HFF-Myc (cell line): ENCODE measurements at places on chromosomes 16 and 17.

DNA sequence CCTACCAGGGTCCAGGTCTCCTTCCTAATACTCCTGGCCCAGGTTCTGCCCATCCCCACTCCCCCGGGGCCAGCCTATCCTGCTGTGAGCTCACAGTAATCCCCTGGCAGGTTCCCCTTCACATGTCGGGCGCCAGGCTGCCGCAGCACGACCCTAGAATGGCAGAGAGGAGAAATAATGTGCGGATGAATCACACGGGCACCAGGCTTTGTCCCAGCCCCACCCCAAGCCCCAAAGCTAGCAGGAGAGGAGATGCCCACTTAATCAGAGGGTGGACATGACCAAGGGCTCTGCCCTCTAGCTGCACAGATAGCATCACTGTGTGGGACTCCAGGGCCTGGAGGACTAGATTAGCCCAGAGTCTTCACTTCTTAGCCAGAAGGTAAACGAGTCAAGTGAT lies 39.5 kb downstream of the ST3GAL2 start:
- DNase-seq = no peak

DNA sequence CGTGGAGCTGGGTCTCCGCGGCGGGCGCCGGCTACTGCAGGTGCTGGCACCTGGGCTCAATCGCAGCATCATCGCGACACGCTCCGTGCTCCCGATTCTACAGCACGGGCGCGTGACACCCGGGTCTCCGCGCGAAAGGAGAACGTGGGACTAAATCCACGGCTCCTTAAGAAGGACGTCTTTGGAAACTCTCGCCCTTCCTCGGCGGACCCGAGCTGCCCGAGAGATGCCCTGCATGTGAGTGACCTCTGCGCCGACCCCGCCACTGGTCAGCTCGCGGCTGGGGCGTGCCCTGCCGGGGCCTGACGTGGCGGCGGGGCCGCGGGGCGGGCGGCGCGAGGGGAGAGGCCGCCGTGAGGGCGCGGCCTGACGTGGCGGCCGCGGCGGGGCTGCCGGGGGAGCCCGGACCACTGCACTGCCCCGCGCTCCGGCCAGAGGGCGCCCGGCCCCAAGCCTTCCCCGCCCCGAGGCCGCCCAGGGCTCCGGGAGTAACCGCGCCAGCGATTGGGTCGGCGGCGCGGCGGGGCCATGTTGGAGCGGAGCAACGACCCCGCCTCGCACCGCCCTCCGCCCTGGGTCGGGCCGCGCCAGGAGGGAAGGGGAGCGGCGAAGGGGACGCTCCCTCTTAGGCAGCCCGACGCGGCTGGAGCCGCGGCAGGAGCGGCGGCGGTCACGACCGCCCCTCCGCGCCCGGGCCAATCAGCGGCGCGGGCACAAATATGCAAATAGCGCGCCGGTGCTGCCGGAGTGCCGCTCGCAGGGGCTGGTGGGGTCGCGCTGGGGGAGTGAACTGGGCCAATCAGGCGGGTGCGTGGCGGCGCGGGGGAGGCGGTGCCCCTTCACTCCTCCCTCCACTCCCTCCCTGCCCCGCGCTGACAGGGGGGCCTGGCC lies 75.6 kb downstream of the CHD9 start:
- peak; percentile 61 for DNase-seq

DNA sequence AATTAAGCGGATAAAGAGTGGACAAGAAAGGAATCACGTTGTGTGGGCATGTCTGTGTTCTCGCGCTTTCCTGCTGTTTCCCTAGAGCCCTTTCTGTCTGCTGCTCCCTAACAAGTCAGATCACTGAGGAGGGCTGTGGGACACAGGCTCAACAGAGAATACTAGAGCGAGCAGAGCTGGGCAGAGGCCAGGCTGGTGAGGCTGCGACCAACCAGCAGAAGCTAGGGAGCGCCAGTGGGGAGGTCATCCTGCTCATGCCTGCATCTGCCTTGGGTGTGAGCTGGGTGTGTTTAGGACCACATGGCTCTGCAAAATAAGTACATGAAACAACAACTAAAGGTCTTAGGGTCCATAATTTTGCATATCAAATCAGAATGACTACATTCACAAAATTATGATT lies 11.5 kb upstream of the FOXJ1 start:
- no peak for DNase-seq

DNA sequence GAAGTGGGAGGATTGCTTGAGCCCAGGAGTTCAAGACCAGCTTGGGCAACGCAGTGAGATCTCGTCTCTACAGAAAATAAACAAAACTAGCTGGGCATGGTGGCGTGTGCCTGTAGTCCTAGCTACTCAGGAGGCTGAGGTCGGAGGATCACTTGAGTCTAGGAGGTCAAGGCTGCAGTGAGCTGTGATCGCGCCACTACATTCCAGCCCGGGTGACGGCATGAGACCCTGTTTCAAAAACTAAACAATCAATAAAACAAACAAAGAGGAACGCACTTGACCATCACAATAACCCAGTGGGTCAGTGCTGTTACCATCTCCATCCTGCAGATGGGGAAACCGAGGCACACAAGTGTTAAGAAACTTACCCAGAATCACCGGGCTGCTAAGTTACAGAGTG lies 13.7 kb downstream of the ZNF500 start:
- DNase-seq = no peak

- no peak for DNase-seq
These were observed 17.5 kb downstream of the ANKRD40 start for GRCh38 chr17:50689956-50690886.

DNA sequence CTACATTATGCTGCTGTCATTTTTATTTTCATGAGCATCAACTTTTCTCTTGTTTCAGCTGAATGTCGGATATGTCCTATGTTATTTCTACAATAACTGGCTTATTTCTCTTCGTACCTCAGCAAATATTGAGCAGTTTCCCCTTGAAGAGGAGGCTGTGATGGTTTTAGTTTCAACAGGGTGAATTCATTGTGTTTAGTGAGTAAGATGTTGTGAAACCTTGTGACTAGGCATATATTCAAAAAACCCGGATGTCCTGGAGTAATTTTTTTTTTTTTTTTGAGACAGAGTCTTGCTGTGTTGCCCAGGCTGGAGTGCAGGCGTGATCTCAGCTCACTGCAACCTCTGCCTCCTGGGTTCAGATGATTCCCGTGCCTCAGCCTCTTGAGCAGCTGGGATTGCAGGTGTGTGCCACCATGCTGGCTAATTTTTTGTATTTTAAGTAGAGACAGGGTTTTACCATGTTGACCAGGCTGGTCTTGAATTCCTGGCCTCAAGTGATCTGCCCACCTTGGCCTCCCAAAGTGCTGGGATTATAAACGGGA lies 11.1 kb downstream of the CPD start:
- DNase-seq = no peak

DNA sequence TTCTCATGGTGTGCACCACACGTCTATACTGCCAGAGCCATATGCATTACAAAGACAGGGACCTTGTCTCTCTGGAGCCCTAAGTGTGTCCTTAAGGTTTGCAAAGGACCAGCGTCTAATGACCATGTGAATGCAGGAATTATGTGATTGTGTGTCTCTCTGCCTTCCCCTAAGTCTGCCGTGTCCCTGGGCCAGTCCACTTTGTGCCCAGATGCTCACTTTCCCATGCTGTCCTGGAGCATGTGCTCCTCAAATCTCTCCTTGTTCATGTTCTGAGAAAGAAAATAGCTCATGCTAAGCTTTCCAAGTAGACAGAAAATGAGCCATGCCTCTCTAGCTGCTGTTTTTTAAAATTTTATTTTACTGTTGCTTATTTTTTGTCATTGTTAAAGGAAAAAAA lies 125.5 kb downstream of the RBFOX1 start:
- DNase-seq = no peak

- no peak for DNase-seq
These were observed 7.4 kb downstream of the SCARF1 start for GRCh38 chr17:1638171-1638590.

DNA sequence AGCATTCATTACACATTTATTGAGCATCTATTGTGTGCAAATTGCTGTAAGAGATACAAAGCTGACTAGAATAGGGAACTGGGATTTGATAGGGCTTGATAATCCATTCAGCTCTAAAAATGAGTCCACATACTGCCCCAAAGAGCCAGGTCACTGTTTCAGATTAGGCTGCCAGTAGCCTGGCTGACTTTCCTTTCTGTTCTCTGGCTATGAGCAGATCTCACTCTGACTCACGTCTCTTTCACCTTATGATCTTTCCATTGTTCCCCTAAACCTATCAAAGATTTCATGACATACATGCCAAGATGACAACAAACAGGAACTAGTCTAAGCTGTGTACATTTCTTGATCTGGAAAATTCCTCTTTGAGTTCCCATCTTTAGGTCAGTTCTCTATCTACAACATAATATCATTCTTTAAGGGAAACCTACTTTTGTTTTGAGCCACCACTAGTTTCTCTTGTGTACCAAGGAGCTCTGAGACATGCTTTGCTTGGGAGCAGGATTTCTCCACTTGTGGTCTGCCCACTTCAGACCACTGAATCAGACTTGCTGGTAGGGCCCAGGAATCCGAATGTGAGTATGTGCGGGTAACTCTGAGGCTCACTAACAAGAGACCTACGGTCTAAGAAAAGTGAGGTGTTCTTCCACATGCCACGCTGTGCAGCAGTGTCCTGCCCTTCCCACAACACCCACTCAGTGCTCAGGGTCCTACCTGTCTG lies 40.9 kb upstream of the ICAM2 start:
- DNase-seq = no peak

GRCh38 chr17:57935833-57936807 lies 19.1 kb downstream of the CUEDC1 start:
- no peak for DNase-seq

- DNase-seq = no peak
These were observed 28.9 kb upstream of the CDH5 start for GRCh38 chr16:66337463-66338188.

DNA sequence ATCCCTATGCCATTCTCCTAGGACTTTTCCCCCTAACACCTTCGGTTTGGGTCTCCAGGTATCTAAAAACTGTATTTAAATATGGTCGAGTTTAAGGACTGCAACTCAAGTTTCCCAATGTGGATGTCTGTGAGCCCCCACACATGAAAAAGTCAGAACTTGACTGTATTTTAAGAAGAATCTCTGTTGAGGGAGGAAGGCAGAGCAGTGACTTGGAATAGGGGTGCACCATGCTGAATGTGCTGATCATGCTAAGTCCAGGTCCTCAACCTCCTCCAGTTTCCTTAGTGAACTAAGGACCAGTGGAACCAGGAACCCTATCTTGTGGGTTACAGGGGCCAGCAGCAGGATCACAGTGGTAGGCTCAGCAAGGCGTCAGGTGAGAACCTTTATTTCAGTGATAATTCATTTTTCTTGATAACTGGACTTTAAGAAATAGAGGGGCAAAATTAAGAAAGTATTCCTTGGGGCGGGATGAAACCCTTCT lies 19.5 kb downstream of the GRB7 start:
- DNase-seq = no peak

DNA sequence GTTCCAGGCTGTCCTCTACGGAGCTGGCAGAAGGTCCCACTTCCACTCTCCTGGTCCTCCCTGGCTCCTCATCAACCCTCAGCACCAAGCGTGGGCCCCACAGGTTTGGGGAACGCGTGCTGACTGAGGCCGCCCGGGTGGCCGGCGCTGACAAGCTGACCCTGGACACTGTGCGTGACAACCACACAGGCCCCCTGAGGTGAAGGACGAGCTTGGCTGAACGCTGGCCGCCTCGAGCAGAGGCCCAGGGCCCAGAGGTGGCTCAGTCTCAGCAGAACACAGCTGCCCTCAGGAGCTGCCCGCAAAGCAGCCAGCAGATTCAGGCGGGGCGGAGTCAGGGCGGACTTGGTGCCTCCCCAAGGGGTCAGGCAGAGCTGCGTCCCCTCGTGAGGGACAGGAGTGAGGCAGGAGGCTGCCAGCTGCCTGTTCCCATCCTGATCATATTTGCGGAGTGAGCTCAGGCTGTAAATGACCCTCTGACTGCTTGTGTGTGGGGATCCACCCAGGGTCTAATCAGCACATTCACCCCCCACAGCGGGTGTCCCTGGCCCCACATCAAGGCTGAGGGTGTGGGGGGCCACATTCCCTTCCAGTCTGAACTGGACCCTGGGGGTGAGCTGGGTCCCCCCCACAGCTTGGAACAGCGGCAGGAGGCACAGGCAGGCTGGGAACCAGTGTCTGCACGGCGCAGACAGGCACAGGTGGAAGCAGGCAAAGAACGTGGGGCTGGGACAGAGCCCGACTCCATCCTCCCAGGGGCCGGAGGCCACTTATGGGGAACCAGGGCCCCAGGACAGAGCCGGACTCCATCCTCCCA lies 105.1 kb upstream of the METRNL start:
- DNase-seq = no peak

- no peak for DNase-seq
These were observed 9.4 kb downstream of the THRA start for GRCh38 chr17:40072040-40072734.

GRCh38 chr17:49003557-49004511 lies 6.6 kb downstream of the IGF2BP1 start:
- DNase-seq = no peak

- no peak for DNase-seq
These were observed 56.9 kb upstream of the LHX1 start for GRCh38 chr17:36880268-36880905.

GRCh38 chr17:53426505-53426904 lies 396.2 kb upstream of the KIF2B start:
- DNase-seq = no peak

- no peak for DNase-seq
These were observed 68.5 kb downstream of the CYLD start for GRCh38 chr16:50810241-50810965.

DNA sequence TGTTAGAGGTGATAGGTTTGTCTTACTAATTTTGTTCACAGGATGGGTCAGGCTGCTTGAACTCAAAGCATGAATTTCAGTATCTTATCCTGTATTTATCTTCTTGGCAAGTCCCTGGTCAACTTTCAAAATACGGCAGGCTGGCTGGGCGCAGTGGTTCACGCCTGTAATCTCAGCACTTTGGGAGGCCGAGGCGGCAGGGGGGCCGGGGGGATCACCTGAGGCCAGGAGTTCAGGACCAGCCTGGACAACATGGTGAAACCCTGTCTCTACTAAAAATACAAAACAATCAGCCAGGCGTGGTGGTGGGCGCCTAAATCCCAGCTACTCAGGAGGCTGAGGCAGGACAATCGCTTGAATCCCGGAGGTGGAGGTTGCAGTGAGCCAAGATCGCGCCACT lies 25.0 kb upstream of the RSL1D1 start:
- DNase-seq = no peak

GRCh38 chr17:1909985-1910384 lies 80.2 kb downstream of the RPA1 start:
- no peak for DNase-seq

- DNase-seq = no peak
These were observed 229.4 kb upstream of the GOT2 start for GRCh38 chr16:58963479-58963878.
